ENCODE measurements at places on chromosomes 6 and 20. TPM values are rescaled to one million over a fixed set of nuclear protein-coding genes. Genes with fewer than 3 reads are reported as not detected.
A peak's percentile ranks its signal among the peaks of the same experiment; 100 is the strongest.

LY86 gene
- total RNA-seq = not detected

NT5E gene
- total RNA-seq = 0.29 TPM

CRISP2 gene
- total RNA-seq = 0.34 TPM

TREM1 gene
- not detected for total RNA-seq

PNPLA1 gene
- total RNA-seq = not detected

PTGIS gene
- 20.9 TPM for total RNA-seq

CNR1 gene
- 14.3 TPM for total RNA-seq

SLC52A3 gene
- total RNA-seq = 2.1 TPM

PRDM13 gene
- total RNA-seq = not detected

WFDC12 gene
- total RNA-seq = not detected

TTBK1 gene
- 0.61 TPM for total RNA-seq

GABRR1 gene
- 0.47 TPM for total RNA-seq

HACE1 gene
- 30.1 TPM for total RNA-seq

DNA sequence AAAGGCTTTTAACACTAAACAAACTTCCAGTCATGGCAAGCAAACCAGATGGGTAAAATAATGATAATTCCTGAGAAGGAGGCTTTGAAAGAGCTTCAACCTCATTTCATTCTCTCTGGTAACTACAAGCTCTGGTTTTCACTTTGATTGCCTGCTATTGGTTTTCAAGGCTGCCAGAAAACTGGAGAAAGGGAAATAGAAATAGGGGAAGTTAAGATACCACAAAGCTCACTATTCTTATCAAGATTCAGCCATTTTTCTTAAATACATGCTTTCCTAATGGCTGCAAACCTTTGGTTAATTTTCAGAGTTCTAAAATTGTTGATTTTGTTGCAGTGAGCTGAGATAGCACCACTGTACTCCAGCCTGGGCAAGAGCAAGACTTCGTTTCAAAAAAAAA is 42.5 kb upstream of the NELFCD start:
- H3K27ac ChIP-seq = no peak overlapping the region
- H3K27me3 ChIP-seq = no peaks in the 10 kb centered on the region
- DNase-seq = no peak
- H3K4me3 ChIP-seq = no peak overlapping the region

DNA sequence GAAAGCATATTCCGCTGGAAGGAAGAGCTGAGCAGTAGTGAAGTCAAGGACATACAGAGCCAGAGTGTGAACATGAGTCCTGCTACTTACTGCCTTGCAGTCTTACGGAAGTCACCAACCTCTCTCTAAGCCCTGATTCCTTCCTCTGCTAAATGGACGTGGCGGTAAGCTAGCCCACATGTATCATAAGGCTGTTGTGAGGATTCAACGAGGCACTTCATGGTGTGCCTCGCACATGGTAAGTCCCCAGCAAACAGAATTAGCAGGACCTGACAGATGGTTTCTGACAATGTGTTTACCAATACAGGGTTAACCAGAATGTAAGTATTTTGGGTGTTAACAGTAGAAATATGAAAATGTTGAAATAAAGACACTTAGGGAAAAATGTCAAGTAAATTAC is 93.2 kb downstream of the IRF4 start:
- no peak for DNase-seq
- no peaks in the 10 kb centered on the region for H3K4me1 ChIP-seq
- peaks cover 29% of the 10 kb centered on the region for H3K36me3 ChIP-seq
- no peak overlapping the region for H3K27ac ChIP-seq

- no peaks in the 10 kb centered on the region for H3K36me3 ChIP-seq
- no peak overlapping the region for H3K4me3 ChIP-seq
- no peaks in the 10 kb centered on the region for H3K27me3 ChIP-seq
Observed at GRCh38 chr6:105087571-105088211, 92.1 kb downstream of the POPDC3 start.

GRCh38 chr20:57577679-57578475 is 17.0 kb downstream of the PCK1 start:
- H3K27ac ChIP-seq = no peak overlapping the region
- H3K36me3 ChIP-seq = no peaks in the 10 kb centered on the region
- no peak for DNase-seq
- no peaks in the 10 kb centered on the region for H3K27me3 ChIP-seq

- H3K4me1 ChIP-seq = no peaks in the 10 kb centered on the region
- H3K27me3 ChIP-seq = no peaks in the 10 kb centered on the region
- H3K27ac ChIP-seq = no peak overlapping the region
Observed at GRCh38 chr6:35544769-35545361, 32.2 kb upstream of the TULP1 start.

DNA sequence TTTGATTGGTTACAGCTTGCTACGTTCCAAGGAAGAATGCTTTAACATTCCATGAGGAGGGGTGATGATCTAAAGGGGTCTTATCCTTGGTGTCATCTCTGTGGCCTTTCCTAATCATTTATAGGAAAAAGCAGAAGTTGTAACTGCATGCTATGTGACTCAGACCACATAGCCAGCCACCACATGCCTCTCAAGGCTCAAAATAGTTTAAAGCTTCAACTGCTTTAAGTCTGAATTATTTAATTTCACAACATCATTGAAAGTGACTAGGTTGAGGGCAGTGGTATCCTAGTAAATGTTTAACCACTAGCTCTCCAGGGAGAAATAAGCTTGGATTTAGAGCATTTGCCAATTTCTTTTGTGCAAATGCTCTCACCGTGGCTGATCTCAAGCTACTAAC is 29.7 kb downstream of the MC3R start:
- H3K27ac ChIP-seq = no peak overlapping the region
- no peak overlapping the region for H3K4me3 ChIP-seq
- DNase-seq = no peak

- no peak overlapping the region for H3K27ac ChIP-seq
- no peak for DNase-seq
- H3K4me3 ChIP-seq = no peak overlapping the region
- no peaks in the 10 kb centered on the region for H3K4me1 ChIP-seq
- peaks cover 42% of the 10 kb centered on the region for H3K36me3 ChIP-seq
- H3K27me3 ChIP-seq = no peaks in the 10 kb centered on the region
Observed at GRCh38 chr6:159679091-159680077, 13.7 kb downstream of the SOD2 start.

GRCh38 chr6:129236001-129236517 is 353.1 kb downstream of the LAMA2 start:
- no peaks in the 10 kb centered on the region for H3K36me3 ChIP-seq
- peak overlapping the region; percentile 74 for H3K27ac ChIP-seq
- H3K4me3 ChIP-seq = no peak overlapping the region
- no peaks in the 10 kb centered on the region for H3K4me1 ChIP-seq
- no peaks in the 10 kb centered on the region for H3K27me3 ChIP-seq

DNA sequence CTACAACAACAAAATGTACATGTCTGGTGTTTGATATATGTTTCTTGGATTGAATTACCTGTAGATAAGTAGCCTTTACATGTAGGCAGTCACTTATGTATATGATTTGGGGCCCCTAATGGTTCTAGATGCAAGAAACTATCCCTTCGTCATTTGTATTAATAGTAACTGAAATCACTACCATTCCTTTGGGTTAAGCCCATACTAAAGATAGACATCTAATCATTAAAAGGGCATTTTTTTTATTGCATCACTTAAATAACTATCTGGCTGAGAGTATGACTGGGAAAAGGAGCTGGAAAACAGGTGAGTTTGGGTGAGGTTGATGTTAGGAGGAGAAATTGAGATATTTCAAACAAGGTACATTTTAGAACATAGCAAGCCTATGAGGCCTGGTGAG is 213.5 kb upstream of the PLN start:
- H3K27me3 ChIP-seq = no peaks in the 10 kb centered on the region
- no peaks in the 10 kb centered on the region for H3K4me1 ChIP-seq
- H3K4me3 ChIP-seq = no peak overlapping the region
- no peak for DNase-seq

- no peaks in the 10 kb centered on the region for H3K27me3 ChIP-seq
- no peaks in the 10 kb centered on the region for H3K36me3 ChIP-seq
- peaks cover 21% of the 10 kb centered on the region for H3K4me1 ChIP-seq
- H3K4me3 ChIP-seq = no peak overlapping the region
- DNase-seq = no peak
Observed at GRCh38 chr6:2976571-2977085, 5.3 kb upstream of the SERPINB6 start.

GRCh38 chr20:17648791-17649730 is 33.0 kb downstream of the RRBP1 start:
- H3K36me3 ChIP-seq = peaks cover 64% of the 10 kb centered on the region
- no peaks in the 10 kb centered on the region for H3K27me3 ChIP-seq
- H3K27ac ChIP-seq = no peak overlapping the region
- peak; percentile 71 for DNase-seq
- H3K4me1 ChIP-seq = peaks cover 45% of the 10 kb centered on the region

DNA sequence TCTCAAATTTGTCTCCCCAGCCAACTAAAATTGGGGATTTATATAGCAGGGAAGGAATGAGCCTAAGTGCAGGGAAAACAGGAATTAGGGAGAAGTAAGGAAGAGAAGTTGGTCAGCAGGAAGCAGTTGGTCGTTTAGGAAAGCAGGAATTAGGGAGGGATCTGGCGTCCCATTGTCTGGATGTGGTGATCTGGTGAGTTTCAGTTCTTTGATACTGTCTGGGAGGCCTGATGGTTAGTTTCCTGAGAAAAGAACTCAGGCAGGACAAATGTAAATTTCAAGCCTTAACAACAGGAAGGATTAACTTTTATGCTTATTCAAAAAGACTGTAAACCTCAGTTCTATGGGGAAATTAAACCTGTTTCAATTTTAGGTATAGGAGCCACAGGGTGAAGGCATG is 116.2 kb upstream of the PRL start:
- no peaks in the 10 kb centered on the region for H3K4me1 ChIP-seq
- DNase-seq = no peak
- no peaks in the 10 kb centered on the region for H3K36me3 ChIP-seq
- H3K27me3 ChIP-seq = no peaks in the 10 kb centered on the region
- H3K4me3 ChIP-seq = no peak overlapping the region

DNA sequence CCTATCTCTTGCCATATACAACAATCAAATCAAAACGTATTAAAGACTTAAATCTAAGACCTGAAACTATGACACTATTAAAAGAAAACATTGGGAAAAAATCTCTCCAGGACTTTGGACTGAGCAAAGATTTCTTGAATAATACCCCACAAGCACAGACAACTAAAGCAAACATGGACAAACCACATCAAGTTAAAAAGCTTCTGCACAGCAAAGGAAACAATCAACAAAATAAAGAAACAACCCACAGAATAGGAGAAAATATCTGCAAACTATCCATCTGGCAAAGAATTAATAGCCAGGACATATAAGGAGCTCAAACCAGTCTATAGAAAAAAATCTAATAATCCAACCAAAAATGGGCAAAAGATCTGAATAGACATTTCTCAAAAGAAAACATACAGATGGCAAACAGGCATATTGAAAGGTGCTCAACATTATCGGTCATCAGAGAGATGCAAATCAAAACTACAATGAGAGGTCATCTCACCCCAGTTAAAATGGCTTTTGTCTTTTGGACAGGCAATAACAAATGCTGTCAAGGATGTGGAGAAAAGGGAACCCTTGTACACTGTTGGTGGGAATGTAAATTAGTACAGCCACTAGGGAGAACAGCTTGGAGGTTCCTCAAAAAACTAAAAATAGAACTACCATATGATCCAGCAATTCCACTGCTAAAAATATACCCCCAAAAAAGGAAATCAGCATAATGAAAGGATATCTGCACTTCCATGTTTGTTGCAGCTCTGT is 76.2 kb downstream of the SNX5 start:
- peaks cover 3% of the 10 kb centered on the region for H3K4me1 ChIP-seq
- no peaks in the 10 kb centered on the region for H3K27me3 ChIP-seq
- no peak overlapping the region for H3K27ac ChIP-seq
- DNase-seq = no peak
- H3K4me3 ChIP-seq = no peak overlapping the region

GRCh38 chr6:154458565-154459470 is 51.7 kb downstream of the CNKSR3 start:
- peaks cover 4% of the 10 kb centered on the region for H3K4me1 ChIP-seq
- no peak overlapping the region for H3K4me3 ChIP-seq
- no peaks in the 10 kb centered on the region for H3K27me3 ChIP-seq
- no peak for DNase-seq
- no peaks in the 10 kb centered on the region for H3K36me3 ChIP-seq
- H3K27ac ChIP-seq = no peak overlapping the region

DNA sequence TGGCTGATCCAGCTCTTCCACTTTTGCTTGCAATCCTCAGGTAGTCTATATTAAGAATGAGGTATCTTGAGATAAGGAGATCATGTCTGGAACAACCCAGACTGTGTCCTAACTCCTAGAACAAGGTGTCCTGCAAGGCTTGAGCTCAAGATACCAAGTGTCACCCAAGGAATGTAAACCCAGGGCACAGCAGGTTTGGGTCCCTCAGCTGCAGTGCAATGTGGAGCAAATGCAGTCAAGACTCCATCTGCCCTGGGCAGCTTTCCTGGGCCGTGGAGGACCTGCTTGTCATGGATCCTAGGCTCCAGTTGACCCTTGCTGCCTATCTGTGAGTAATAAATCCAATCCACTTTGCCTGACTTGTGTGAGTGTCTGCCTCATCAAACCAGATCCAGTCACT is 166.1 kb downstream of the OTOR start:
- no peaks in the 10 kb centered on the region for H3K4me1 ChIP-seq
- H3K27me3 ChIP-seq = no peaks in the 10 kb centered on the region
- DNase-seq = no peak

- peaks cover 4% of the 10 kb centered on the region for H3K4me1 ChIP-seq
- no peaks in the 10 kb centered on the region for H3K27me3 ChIP-seq
- DNase-seq = no peak
- H3K4me3 ChIP-seq = no peak overlapping the region
Observed at GRCh38 chr20:5154543-5154925, 27.7 kb downstream of the CDS2 start.

- peaks cover 61% of the 10 kb centered on the region for H3K36me3 ChIP-seq
- DNase-seq = no peak
- no peak overlapping the region for H3K27ac ChIP-seq
- H3K4me3 ChIP-seq = peak overlapping the region; percentile 4
Observed at GRCh38 chr20:31716818-31717477, 5.7 kb downstream of the BCL2L1 start.

DNA sequence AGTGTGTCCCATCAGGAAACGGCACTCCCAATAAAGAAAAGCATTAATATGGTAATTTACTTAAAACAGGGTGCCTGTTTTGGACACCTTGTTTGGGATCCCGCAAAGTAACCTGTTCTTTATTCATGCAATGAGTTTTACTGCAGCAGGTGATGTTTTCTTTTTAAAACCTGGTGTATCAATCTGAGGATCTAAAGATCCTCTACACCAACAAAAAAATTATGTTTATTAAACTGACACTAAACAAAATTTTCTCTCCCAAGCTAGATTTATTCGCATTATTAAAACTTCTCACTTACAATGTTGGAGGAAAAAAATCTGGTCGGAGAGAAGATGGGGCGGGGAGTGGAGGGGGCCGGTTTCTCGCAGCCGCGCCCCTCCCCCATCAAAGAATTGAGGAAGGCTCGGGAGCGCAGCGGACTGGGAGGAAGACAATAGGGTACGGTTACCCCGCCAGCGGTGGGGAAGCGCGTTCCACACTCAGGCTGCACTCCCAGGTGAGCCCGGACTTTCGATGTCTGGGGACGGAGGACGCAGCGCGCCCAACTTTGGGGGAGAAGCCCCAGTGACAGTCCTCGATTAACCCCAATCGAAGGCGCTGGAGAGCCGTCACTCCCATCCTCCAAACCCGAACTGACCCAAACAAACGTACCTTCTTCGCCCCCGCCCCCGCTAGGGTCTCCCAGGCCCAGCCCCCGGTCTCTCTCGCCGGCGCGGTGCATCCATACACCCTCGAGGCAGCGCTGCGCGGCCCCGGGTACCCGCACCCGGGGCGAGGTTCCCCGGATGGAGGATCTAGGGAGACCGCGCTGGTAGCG is 1.3 kb downstream of the CD24 start:
- peak; percentile 64 for DNase-seq
- no peaks in the 10 kb centered on the region for H3K27me3 ChIP-seq

- H3K36me3 ChIP-seq = no peaks in the 10 kb centered on the region
- no peak overlapping the region for H3K27ac ChIP-seq
- DNase-seq = no peak
Observed at GRCh38 chr6:22726966-22727365, 157.6 kb downstream of the HDGFL1 start.

- H3K27ac ChIP-seq = no peak overlapping the region
- H3K4me3 ChIP-seq = no peak overlapping the region
Observed at GRCh38 chr6:23659125-23659524, 466.9 kb upstream of the NRSN1 start.
